H9 (cell line): ENCODE measurements at places on chromosomes 12 and 14. TPM values are rescaled to one million over a fixed set of nuclear protein-coding genes. Genes with fewer than 3 reads are reported as not detected.
A peak's percentile ranks its signal among the peaks of the same experiment; 100 is the strongest.

- no peak for DNase-seq
These were observed 247.9 kb upstream of the RGS6 start for GRCh38 chr14:71684323-71684722.

DNA sequence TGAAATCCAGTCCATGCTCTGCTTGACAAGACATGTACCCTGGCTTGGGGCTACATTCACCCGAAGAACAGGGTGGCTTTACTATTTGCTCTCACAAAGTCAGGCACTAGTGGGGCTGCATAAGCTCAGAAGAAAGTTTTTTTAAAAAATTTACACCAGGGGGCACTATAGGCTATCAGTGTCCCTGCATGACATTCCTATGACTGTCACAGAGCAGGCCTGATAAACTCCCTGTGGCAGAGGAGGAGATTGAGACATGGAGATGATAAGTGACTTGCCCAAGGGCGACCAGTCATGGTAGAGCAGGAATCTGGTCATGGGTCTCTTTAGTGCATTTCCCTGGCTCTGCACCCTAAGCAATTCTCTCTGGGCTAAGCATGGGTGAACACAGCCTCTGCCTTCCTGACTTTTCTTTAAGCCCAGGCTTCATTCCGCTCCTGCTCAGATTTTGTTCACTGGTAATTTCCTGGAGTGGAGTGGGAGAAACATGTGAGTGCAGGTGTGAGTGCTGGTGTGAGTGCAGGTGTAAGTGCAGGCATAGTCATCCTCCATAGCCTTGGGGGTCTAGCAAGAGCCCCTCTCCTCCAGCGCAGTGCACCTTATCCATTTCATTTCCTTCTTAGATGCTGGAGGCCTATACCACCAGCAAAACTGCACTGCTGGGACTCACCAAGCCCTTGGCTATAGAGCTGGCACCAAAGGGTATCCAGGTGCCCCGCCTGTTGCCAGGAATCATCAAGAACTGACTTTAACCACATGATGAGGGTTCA lies 91.6 kb downstream of the DHRS2 start:
- peak; percentile 56 for DNase-seq

The SLC5A8 gene
- 0.07 TPM in 2 replicates for total RNA-seq

The FLRT2 gene
- 2.8 and 3.3 TPM in 2 replicates for total RNA-seq

The MYF6 gene
- not detected in 2 replicates for total RNA-seq
